ENCODE measurements at places on chromosomes 5 and 9. TPM values are rescaled to one million over a fixed set of nuclear protein-coding genes. Genes with fewer than 3 reads are reported as not detected.

DNA sequence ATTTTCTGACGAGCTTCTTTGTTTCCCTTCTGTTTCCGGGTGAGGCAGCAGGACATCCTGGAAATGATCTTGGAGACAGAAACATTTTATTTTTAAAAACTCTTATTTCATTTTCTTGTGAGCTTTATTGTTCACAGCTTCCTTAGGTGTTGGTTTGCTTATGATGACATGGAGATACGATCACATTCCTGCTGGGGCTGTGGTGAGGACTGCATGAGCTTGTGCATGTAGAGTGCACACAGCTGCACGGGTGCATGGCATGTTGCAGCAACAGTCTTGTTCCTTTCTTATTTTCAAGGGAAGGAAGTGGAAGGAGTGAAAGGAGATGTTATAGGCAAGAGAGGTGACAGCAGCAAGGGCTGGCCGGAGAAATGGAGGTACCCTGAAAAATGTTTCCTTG lies 1.2 kb downstream of the BTNL8 start:
- no peak for DNase-seq

DNA sequence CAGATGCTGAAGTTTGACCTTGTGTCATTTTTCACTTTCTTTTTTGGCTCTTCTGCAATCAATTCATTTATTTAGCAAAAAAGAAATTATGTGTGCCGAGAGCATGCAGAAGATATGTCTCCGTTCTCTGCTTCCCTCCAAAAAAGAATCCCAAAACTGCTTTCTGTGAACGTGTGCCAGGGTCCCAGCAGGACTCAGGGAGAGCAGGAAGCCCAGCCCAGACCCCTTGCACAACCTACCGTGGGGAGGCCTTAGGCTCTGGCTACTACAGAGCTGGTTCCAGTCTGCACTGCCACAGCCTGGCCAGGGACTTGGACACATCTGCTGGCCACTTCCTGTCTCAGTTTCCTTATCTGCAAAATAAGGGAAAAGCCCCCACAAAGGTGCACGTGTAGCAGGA lies 2.4 kb downstream of the FGFR4 start:
- DNase-seq = no peak

DNA sequence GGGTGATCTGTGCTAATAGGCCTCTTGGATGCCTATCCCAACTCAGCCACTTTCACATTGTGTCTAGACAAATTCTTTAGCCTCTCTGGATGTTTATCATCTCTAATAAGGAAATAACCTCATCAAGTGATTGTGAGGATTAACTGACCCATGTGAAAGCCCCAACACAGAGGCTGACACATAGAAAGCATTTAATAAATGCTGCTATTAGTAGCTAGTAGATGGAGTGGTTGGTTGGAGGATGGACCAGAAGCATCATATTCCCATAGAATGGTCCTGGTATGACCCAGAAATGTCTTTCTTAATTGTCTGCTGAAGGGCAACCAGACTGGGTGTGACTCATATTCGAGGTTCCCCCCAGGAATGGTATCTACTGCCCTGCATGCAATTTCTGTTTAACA lies 124.4 kb downstream of the PIK3R1 start:
- no peak for DNase-seq

- no peak for DNase-seq
These were observed 72.3 kb downstream of the SEMA5A start for GRCh38 chr5:9473624-9474023.

DNA sequence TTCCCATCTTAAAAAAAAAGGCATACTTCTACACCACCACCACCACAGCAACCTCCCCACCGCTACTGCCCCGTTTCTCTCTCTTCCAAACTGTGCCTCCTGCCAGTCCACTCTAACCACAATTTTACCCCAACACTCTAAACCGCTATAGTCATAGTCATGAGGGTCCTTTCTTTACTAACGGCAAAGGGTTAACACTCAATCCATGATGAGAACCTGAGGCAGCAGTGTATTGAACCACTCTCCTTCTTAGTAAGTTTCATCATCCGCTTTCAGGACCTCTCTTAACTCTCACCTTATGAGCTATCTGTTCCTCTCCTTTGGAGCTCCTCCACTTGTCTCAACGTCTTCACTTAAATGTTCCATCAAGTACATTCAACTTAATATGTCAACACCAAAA lies 34.0 kb downstream of the IDNK start:
- DNase-seq = no peak

DNA sequence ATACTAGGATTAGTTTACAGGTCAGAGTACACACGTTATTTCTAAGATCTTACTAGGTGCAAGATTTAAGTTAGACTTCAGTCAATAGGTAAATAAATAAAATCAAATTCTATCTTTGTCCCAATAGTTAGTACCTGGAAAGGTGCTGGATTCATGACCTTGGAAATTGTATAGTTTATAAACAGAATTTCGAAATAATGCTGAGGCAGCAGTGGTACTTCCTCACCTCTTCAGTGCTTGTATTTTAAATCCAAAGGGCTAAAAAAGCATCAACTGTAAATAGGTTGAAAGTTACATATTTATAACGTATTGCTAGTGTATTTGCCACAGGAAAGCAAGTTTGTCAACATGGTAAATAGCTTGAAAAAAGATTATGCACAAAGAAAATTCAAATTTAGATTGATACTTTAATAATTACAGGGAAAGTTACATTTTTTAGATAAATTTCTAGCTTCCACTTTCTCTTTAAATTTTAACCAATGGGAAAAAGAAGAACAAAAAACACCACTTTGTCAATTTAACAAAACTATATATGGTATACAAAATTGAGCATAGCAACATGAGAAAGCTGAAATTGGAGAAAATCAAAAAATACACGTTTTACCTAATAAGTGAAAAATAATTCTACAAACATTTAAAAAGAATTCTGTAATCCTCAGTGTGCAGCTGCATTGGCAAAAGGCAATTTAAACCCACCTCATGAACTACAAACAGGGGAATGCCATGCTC lies 46.5 kb downstream of the NR3C1 start:
- no peak for DNase-seq

The GTF3C5 gene
- 102 TPM for total RNA-seq

The PCDHGC4 gene
- total RNA-seq = not detected

The KCNIP1 gene
- total RNA-seq = not detected
